Transverse colon (tissue), 4 donors: ENCODE measurements at places on chromosomes 4 and X. TPM values are rescaled to one million over a fixed set of nuclear protein-coding genes. Genes with fewer than 3 reads are reported as not detected.

GRCh38 chrX:108439426-108439942 lies at the start of gene COL4A5:
COL4A5 (plus strand) TSS chrX:108439838; CDS start chrX:108440126, 288 bp downstream.
- no peak within 1 kb of the TSS for H3K4me3 ChIP-seq
- H3K27ac ChIP-seq, result no peak within 1 kb of the TSS
- H3K27me3 ChIP-seq, result peaks cover 12% of the 10 kb centered on the region
- peak; percentile 16 for DNase-seq

ARL9 gene
- total RNA-seq, result not detected

DNA sequence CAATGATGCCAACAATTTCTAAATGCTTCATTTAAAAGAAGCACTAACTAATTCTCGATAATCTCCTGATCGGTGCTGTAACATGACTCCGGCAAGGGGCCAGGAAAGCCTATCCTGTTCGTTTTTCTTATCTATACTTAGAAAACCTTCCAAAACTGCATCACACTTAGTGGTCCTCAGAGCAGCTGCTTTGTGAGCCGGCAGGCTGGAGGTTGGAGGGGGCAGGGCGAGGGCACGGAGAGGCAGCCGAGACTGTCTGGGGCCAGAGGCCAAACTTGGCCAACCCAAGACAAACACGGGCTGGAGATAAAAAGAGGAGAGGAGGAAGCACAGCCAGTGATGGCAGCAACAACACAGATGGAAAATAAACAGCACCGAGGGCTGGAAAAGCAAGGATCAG lies 455.7 kb downstream of the BCOR start:
- DNase-seq, result no peak
- H3K27ac ChIP-seq, result no peak overlapping the region
- H3K36me3 ChIP-seq, result no peaks in the 10 kb centered on the region

- H3K4me1 ChIP-seq, result no peaks in the 10 kb centered on the region
- H3K36me3 ChIP-seq, result peaks cover 3% of the 10 kb centered on the region
- no peak for DNase-seq
- no peaks in the 10 kb centered on the region for H3K27me3 ChIP-seq
- no peak overlapping the region for H3K4me3 ChIP-seq
Measured at GRCh38 chr4:143443728-143444127, 69.8 kb upstream of the SMARCA5 start.

DNA sequence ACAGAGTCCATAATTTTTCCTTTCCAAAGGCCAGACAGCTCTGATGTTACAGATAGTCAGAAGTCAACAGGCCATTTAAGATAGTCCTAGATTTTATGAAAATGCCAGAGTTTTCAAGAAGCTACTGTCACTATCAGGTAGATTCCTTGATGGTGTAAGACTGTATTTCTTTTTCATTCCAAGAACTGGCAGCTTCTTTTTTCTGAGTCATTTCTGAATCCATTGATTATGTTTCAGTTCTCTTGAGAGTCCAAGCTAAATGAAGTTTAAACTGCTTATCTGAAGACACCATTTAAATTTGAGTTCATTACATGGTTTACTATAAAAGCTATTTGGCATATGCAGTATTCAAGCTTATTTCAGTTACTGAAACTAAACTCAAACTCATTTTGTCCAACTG lies 44.6 kb downstream of the RASSF6 start:
- no peaks in the 10 kb centered on the region for H3K27me3 ChIP-seq
- H3K27ac ChIP-seq, result no peak overlapping the region
- no peaks in the 10 kb centered on the region for H3K4me1 ChIP-seq

DNA sequence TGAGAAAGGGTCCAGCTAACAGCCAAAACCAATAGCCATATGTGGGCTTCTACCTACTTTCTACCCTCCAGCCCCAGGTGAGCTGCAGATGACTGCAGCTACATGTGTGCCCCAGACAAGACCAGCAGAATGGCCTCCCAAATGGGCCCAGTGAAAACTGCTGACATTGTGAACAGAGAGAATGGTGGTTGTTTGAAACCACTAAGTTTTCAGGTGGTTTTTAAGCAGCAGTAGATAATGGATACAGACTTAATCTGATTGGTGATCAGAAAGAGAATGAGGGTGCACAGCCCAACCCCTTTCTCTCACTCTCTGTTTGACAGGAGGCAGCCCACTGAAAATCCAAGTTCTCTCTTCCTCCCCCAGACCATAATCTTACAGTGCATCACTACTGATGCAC lies 42.5 kb upstream of the BBS12 start:
- no peaks in the 10 kb centered on the region for H3K4me1 ChIP-seq
- H3K36me3 ChIP-seq, result no peaks in the 10 kb centered on the region
- H3K27me3 ChIP-seq, result no peaks in the 10 kb centered on the region
- H3K27ac ChIP-seq, result no peak overlapping the region

MID1 gene
- total RNA-seq, result 27.0 TPM

CPLX1 gene
- total RNA-seq, result 0.41 TPM

DNA sequence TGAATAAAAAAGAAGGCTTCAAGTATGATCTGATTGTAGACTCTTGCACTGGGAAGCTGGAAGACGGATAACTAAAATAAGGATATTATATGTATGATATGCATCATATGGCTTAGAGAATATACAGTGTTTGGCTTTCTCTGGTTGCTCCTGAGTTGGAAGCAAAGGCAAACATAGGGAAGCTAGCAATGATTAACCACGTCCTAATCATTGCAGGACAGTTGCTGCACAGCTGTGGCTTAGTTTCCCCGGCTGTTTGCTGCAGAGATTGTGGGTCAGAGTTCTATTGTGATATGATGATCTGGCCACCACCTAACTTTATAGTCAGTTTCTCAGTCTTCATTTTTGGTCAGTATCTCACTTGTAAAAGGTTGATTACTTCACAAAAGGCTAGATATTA lies 36.3 kb upstream of the PARM1 start:
- no peaks in the 10 kb centered on the region for H3K36me3 ChIP-seq
- H3K4me3 ChIP-seq, result no peak overlapping the region
- no peak overlapping the region for H3K27ac ChIP-seq
- DNase-seq, result no peak
- no peaks in the 10 kb centered on the region for H3K4me1 ChIP-seq

COX7B2 gene
- total RNA-seq, result not detected
